Activated CD4-positive, alpha-beta T cell treated with anti-CD3 and anti-CD28 coated beads, Interleukin-2, amount 50 U/mL, for 4 hours (primary cell): ENCODE measurements at places on chromosomes 7 and 10.

DNA sequence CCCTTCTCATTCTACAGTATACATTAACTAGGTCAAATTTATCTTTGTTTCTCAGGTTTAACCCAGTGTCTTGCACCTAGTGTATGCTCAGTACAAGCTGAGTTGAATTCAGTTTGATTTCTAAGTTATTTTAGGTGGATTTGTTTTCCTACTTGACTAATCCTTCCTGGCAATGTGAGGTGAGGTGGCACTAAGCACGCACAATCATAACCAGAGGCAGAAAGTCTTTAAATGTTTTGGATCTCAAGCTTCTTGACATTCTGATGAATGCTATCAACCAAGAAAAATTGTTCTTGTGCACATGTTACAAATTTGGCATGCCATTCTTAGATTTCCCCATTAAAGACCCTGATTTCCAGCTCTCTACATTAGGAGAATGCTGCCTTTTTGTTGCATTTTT, 3.2 kb downstream of the BZW2 start:
- no peak for DNase-seq

GRCh38 chr7:19752020-19752419, 21.4 kb downstream of the TMEM196 start:
- no peak for DNase-seq

GRCh38 chr10:74912682-74913081, 86.3 kb downstream of the KAT6B start:
- no peak for DNase-seq

DNA sequence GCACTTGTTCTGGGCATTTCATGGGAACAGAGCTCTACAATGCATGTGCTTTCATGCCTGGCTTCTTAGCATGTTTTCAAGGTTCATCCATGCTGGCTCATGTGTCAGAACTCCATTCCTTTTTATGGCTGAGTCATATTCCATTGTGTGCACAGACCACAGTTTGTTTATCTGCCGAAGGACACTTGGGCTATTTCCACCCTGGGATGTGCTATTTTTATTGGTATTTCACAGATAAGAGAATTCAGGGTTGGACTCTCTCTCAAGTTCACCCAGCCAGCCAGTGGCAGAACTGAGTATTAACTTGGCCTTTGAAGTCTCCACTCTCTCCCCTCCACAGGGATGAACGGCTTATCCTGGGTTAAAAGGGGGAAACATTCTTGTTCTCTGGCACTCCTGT, 190.7 kb upstream of the GPR26 start:
- no peak for DNase-seq

DNA sequence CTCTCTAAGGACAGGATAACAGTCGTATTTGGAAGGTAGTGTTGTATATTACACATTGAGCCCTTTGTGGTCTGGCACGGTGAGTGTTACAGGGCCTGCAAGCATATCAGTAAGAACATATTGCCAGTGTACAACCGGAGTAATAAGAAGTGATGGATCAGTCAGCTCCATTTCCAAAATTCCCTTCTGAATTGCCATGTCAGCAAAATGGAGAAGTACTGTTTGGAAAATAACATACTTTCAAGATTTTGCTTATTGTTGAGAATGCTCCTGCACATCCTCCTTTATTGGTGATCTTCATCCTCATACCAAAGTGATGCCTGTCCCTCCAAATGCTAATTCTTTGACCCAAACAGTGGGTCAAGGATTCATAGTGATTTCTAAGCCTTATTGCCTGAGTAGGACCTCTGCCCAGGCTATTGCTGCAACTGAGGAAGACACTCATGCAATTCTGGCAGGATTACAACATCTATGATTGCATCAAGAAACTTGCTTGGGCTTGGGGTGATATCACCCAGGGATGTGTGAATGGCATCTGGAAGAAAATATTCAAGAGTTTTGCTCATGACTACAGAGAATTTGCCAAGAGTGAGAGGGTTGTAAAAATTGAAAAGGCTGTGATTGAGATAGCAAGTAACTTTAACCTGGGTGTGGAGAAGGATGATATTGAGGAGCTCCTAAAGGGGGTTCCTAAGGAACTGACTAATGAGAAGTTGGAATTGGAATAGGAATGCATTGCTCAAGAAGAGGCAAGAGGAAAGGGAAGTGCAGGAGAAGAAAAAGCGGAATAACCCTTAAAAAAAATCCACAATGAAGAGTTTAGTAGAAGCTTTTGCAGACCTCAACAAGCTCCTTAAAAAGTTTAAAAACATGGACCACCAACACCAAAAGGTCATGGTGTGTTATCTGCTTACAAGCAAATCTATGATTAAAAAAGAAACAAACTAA, 452.2 kb upstream of the SORCS1 start:
- no peak for DNase-seq

GRCh38 chr7:127865466-127865865, 165.8 kb downstream of the LRRC4 start:
- no peak for DNase-seq
